ENCODE measurements at places on chromosomes 3 and 15.
A peak's percentile ranks its signal among the peaks of the same experiment; 100 is the strongest.

DNA sequence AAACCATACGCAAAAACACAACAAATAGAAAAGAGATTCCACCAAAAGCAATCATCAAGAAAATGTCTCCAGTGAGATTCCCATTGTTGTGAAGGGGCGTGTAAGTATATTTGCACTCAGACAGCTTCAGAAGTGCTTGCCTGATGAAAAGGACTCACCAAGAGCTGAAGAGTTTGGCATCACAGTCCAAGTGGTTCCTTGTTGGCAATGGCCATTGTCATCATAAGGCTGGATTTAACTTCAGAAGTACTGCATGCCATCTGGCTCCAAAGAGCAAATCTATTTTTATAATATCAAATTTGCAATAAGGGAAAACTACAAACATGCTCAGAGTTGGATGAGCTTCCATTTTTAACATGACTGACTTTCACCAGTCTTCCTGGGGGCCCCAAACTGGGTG, 505.3 kb upstream of the NR2F2 start:
- DNase-seq = no peak
- no peak overlapping the region for H3K27ac ChIP-seq

DNA sequence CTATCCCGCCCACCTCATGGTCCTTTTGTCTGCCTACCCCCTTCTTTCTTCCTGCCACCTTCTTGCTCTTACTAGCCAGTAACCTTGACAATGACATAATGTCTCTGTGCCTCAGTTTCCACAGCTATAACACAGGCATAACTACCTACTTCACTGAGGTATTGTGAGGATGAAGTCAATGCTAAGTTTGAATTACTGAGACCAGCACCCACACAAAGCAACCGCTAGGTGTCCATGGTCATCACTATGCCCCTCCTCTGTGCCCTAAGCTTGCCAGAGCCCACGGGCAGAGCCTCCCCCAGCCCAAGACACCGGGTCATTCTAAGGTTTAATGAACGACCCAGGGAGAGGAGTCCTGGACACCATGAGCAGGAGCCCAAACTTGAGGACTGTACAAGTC, 101.6 kb downstream of the OXNAD1 start:
- peaks cover 13% of the 10 kb centered on the region for H3K4me1 ChIP-seq
- H3K27ac ChIP-seq = no peak overlapping the region
- H3K27me3 ChIP-seq = no peaks in the 10 kb centered on the region
- no peak for DNase-seq
- H3K36me3 ChIP-seq = peaks cover 14% of the 10 kb centered on the region

- no peak for DNase-seq
- H3K36me3 ChIP-seq = no peaks in the 10 kb centered on the region
- H3K4me3 ChIP-seq = no peak overlapping the region
- H3K27ac ChIP-seq = no peak overlapping the region
- peaks cover 10% of the 10 kb centered on the region for H3K4me1 ChIP-seq
These were observed 2.7 kb upstream of the OPA1 start for GRCh38 chr3:193590088-193590856.

- no peaks in the 10 kb centered on the region for H3K4me1 ChIP-seq
- H3K27ac ChIP-seq = no peak overlapping the region
- no peak for DNase-seq
- H3K36me3 ChIP-seq = no peaks in the 10 kb centered on the region
- H3K4me3 ChIP-seq = no peak overlapping the region
These were observed 32.4 kb upstream of the MME start for GRCh38 chr3:155047672-155048071.

DNA sequence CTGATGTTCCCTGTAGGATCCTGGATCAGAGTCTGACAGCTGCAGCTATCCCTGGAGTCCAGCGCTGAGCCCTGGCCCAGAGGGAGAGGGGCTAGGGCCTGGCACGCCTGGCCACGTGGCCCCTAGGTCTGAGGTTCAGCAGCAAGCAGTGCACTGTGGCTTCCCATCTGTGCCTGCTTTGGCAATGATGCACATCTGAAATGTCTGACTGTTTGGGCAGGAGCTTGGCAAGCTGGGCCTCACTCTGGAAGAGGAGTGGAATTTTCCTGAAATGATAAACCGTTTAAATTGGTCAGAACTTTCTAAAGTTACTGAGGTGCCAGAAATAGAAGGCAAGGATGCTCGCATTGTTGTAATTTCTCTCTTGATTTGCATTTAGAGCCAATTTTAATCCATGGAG, 48.8 kb upstream of the MRPS22 start:
- no peak overlapping the region for H3K4me3 ChIP-seq
- H3K27ac ChIP-seq = no peak overlapping the region
- no peaks in the 10 kb centered on the region for H3K27me3 ChIP-seq
- no peak for DNase-seq

GRCh38 chr3:55343486-55344357, 143.4 kb downstream of the WNT5A start:
- no peaks in the 10 kb centered on the region for H3K36me3 ChIP-seq
- no peak overlapping the region for H3K4me3 ChIP-seq
- no peaks in the 10 kb centered on the region for H3K4me1 ChIP-seq
- no peaks in the 10 kb centered on the region for H3K27me3 ChIP-seq
- no peak for DNase-seq
- H3K27ac ChIP-seq = no peak overlapping the region

DNA sequence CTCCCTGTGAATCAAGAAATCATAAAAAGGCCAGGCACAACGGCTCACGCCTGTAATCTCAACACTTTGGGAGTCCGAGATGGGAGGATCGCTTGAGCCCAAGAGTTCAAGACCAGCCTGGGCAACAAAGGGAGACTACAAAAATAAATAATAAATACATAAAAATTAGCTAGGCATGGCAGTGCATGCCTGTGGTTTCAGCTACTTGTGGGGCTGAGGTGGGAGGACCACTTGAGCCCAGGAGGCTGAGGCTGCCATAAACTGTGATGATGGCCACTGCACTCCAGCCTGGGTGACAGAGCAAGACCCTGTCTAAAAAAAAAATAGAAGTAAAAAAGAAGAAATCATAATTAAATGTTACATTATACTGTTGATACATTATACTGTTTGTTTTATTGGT, 28.0 kb upstream of the DCUN1D1 start:
- no peak for DNase-seq
- no peaks in the 10 kb centered on the region for H3K4me1 ChIP-seq
- H3K27ac ChIP-seq = no peak overlapping the region
- no peak overlapping the region for H3K4me3 ChIP-seq

DNA sequence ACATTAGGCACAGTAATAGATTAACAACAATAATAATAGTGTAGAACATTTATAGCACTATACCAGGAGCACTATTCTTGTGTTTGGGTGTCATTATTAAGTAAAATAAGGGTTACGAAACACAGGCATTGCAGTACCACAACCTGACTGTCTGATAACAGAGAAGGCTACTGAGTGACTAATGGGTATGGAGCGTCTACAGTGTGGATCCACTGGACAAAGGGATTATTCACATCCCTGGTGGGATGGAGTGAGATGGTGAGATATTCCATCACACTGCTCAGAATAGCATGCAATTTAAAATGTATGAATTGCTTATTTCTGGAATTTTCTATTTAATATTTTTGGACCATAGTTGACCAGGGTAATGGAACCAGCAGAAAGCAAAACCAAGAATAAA, 18.2 kb downstream of the MINDY4B start:
- H3K4me3 ChIP-seq = no peak overlapping the region
- H3K27me3 ChIP-seq = peaks cover 2% of the 10 kb centered on the region
- DNase-seq = no peak
- H3K36me3 ChIP-seq = no peaks in the 10 kb centered on the region

DNA sequence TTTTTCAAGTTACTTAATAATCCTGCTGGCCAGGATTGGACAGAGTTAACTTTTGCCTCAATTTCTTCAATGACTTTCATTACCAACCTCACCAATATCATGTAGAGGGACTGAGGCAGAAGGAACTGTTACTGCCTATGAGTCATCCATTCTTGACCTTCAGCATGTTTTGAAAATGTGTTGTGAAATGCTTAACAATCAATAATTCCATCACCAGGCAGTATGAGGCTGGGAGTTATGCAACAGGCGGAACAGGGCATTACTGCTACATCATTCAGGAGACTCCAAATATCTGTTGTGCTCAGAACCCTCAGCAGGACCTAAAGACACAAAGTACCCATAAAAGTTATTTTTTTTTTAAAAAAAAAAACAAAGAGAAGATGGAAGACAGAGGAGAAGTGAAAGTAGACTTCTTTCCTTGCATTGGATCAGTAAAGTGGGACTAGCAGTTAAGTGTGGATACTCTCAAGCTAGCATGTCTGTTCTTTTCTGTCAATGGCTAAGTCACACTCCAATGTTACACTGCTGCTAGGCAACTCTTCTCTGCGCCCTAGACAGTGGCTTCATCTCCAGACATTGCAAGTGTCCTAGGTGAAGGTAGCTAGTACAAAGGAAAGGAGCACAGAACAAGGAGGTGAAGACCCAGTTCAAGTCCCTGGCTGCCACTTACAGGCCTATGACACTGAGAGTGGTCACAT, 184.9 kb upstream of the LPP start:
- no peaks in the 10 kb centered on the region for H3K36me3 ChIP-seq
- H3K4me3 ChIP-seq = no peak overlapping the region
- H3K27me3 ChIP-seq = peaks cover 2% of the 10 kb centered on the region
- H3K4me1 ChIP-seq = peaks cover 3% of the 10 kb centered on the region
- no peak overlapping the region for H3K27ac ChIP-seq
- DNase-seq = no peak

DNA sequence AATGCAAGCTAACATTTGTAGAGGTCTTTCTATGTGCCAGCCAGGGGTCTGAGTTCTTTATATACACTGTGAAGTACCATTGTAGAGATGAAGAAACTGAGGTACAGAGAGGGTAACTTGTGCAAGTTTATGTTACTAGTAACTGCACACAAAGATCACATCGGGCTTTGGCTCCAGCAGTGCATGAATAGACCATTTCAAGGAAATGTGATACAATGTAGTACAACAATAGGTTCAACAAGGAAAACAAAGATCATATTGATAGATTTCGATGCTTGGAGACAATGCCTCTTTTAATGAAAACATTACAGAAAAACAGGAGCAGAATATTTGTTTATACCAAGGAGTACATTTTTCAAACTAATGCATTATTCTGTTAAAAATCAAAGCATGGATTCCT, 115.3 kb downstream of the POLR2M start:
- no peaks in the 10 kb centered on the region for H3K36me3 ChIP-seq
- no peak overlapping the region for H3K4me3 ChIP-seq
- H3K27me3 ChIP-seq = no peaks in the 10 kb centered on the region

DNA sequence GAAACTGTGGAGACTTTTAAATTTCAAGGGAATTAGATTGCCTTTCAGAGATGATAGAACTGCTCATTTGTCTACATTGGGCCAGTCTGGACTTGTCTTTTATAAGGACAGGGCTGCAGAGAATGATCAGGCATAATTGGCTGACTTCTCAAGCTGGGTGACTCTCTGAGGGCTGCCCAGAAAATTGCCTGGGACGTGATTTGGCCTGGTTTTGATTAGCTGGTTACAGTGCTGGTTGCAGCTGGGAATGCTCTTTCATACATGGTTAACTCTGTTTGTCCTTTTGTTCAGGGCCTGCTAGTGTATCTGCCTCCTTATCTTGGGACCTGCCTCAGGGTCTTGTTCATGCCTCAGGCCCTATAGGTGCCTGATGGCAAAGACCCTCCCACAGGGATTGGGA, 245.6 kb downstream of the CLSTN2 start:
- peaks cover 11% of the 10 kb centered on the region for H3K4me1 ChIP-seq
- no peak overlapping the region for H3K4me3 ChIP-seq
- no peaks in the 10 kb centered on the region for H3K36me3 ChIP-seq
- no peak for DNase-seq
- H3K27ac ChIP-seq = no peak overlapping the region
- peaks cover 2% of the 10 kb centered on the region for H3K27me3 ChIP-seq

GRCh38 chr15:100734586-100734985, 132.2 kb downstream of the ASB7 start:
- no peaks in the 10 kb centered on the region for H3K36me3 ChIP-seq
- no peak for DNase-seq
- no peak overlapping the region for H3K4me3 ChIP-seq
- H3K27me3 ChIP-seq = no peaks in the 10 kb centered on the region
- no peak overlapping the region for H3K27ac ChIP-seq
- H3K4me1 ChIP-seq = peaks cover 21% of the 10 kb centered on the region

DNA sequence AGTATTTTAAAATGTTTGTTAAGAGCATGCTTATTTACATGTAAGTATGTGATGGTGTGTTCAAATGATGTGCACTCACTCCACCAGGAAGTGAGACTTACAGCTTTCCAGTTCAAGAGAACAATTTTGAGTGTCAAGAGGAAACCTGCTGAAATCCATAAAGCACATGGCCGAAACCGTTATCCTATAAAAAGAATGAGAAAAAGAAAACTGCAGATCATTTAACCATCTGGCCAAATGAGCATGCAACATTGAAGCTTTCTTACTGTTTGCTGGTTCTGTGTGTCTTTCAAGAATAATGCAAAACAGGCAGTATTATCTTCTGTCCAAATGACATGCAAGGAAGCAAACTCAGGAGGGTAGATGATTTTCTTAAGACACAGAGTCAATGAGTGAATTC, 26.3 kb downstream of the GABRR3 start:
- H3K36me3 ChIP-seq = no peaks in the 10 kb centered on the region
- H3K4me1 ChIP-seq = no peaks in the 10 kb centered on the region
- no peaks in the 10 kb centered on the region for H3K27me3 ChIP-seq
- DNase-seq = peak; percentile 75
- no peak overlapping the region for H3K27ac ChIP-seq
- no peak overlapping the region for H3K4me3 ChIP-seq

- no peaks in the 10 kb centered on the region for H3K27me3 ChIP-seq
- peak; percentile 63 for DNase-seq
- no peak overlapping the region for H3K4me3 ChIP-seq
These were observed 90.0 kb upstream of the LRTM1 start for GRCh38 chr3:55017876-55018275.
